Pancreas (tissue), 10 donors: ENCODE measurements at places on chromosomes 7 and 10.

- H3K4me1 ChIP-seq: no peaks in the 10 kb centered on the region
- DNase-seq: no peak
- no peaks in the 10 kb centered on the region for H3K27me3 ChIP-seq
- H3K36me3 ChIP-seq: no peaks in the 10 kb centered on the region
- no peak overlapping the region for H3K27ac ChIP-seq
Observed at GRCh38 chr7:66256281-66256680, 51.1 kb downstream of the TPST1 start.

DNA sequence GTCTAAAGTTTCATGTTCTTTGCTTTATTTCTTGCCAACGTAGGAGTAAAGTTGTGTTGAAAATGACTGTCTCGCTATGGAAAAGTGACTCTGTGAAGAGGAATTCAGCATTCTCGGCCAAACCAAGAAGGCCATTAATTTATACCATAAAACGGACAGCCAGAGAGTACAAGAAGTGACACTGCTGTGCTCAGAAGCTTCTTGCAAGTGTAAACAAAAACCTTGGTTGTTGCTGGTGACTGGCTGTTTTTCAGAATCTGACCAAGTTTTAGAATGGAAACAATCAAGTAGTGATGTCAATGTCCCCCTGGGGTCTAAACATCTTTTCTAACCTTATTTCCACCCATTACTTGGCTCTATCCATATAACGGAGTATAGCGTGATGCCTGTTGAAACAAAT is 201.9 kb downstream of the INHBA start:
- no peaks in the 10 kb centered on the region for H3K27me3 ChIP-seq
- DNase-seq: no peak
- H3K36me3 ChIP-seq: no peaks in the 10 kb centered on the region

GRCh38 chr7:128031901-128032604 is 816 bp upstream of the LRRC4 start:
- H3K4me1 ChIP-seq: peaks cover 4% of the 10 kb centered on the region
- H3K27ac ChIP-seq: no peak overlapping the region
- DNase-seq: no peak
- no peaks in the 10 kb centered on the region for H3K27me3 ChIP-seq

DNA sequence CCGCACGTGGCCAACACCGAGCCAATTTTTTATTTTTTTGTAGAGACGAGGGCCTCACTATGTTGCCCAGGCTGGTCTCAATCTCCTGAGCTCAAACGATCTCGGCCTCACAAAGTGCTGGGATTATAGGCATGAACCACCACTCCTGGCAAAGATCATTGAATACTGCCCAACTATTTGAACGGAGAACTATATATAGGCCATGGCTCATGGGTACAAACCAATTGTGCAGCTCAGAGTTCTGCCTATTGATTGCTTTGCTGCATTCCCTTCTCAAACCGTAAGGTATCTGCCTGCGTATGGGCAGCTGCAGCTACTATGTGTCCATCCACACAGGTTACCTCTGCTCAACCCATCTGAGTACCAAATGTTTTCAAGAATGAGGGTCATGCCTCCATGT is 9.7 kb upstream of the SLC25A16 start:
- no peaks in the 10 kb centered on the region for H3K27me3 ChIP-seq
- H3K27ac ChIP-seq: no peak overlapping the region
- H3K4me3 ChIP-seq: no peak overlapping the region
- no peaks in the 10 kb centered on the region for H3K36me3 ChIP-seq
- DNase-seq: no peak

GRCh38 chr10:71201849-71202248 is 10.5 kb upstream of the UNC5B start:
- no peaks in the 10 kb centered on the region for H3K36me3 ChIP-seq
- no peak overlapping the region for H3K4me3 ChIP-seq
- no peak for DNase-seq
- H3K27ac ChIP-seq: no peak overlapping the region

GRCh38 chr7:131904760-131905327 is 348.4 kb upstream of the PODXL start:
- H3K36me3 ChIP-seq: no peaks in the 10 kb centered on the region
- no peak for DNase-seq
- no peaks in the 10 kb centered on the region for H3K27me3 ChIP-seq
- H3K4me3 ChIP-seq: no peak overlapping the region
- no peaks in the 10 kb centered on the region for H3K4me1 ChIP-seq
- no peak overlapping the region for H3K27ac ChIP-seq

DNA sequence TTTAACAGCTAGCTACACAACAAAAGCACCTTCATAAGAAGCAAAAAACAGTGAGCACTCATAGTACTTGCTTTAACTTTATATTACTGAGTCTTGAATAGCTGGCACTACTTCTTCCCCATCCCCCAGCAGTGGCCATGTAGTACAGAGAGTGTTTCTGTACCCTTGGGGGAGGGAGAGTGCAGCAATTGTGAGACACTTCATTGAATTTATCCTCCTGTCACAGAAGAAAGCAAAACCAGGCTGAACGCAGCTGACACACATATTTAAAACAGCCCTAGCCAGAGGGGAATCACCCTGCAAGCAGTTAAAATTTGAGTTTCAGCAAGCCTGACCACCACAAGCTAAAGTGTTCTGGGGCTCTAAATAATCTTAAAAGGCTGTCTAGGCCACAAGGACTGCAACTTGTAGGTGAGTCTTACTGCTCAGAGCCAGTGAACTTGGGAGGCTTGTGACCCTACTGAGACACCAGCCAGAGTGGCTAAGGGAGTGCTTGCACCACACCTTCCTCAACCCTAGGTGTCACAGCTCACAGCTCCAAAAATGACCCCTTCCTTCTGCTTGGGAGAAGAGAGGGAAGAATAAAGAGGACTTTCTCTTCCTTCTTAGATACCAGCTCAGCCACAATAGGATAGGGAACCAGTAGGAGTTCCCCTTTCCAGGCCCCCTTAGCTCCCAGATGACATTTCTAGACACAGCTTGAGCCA is 97.7 kb upstream of the MEOX2 start:
- H3K4me1 ChIP-seq: no peaks in the 10 kb centered on the region
- H3K4me3 ChIP-seq: no peak overlapping the region
- no peaks in the 10 kb centered on the region for H3K27me3 ChIP-seq
- no peak for DNase-seq
- no peaks in the 10 kb centered on the region for H3K36me3 ChIP-seq
- no peak overlapping the region for H3K27ac ChIP-seq

DNA sequence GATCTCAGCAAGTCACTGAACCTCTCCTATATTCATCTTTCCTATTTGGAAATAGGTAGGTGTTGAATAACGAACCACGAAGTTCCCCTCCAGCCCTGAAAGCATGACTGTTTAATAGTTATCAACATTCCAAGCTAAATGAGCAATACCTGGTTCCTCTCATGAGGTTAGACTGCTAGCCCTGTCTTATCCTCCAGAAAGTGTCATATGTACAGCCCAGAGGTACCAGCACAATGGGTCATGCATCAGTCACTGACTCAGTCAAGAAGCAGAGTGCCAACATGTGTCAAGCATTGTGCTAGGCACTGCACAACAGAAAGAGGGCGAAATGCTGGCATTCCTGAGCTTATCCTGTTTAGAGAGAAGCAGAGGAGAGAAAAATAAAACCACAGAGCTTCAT is 70.0 kb downstream of the AMPH start:
- H3K36me3 ChIP-seq: no peaks in the 10 kb centered on the region
- H3K27ac ChIP-seq: no peak overlapping the region
- DNase-seq: no peak
- H3K4me3 ChIP-seq: no peak overlapping the region
- H3K27me3 ChIP-seq: no peaks in the 10 kb centered on the region

DNA sequence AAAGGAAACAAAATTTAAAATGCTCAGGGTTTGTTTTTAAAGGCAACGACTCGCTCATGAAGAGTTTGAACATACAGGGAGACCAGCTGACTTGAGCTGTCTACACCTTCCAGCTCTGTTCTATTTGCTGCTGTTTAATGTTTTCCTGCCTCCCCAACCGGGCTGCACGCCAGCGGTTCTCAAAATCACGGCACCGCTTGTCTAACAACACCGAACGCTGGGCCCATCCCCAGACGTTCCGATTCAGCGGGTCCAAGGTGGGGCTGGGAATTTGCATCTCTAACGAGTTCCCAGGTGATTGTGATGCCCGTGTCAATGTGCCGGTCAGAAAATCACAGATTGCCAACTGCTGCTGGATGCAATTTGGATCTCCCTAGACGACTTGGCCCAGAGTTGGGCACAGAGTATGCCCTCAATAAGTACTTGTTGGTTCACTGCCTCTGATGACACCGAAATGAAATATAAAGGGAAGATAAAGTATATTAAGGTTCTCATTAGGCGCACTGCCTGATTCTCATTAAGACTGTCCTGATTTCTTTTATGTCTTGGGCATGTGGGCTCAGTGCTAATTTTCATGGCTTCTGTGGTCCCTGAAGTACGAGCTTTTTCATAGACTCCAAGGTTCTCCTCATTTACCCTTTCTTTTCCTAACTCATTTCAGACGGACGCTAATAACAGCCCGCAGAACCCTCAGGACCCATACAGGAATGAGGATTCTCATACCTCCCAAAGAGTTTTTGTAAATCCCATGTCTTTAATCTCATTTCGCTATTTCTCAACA is 28.5 kb downstream of the CELF2 start:
- no peaks in the 10 kb centered on the region for H3K4me1 ChIP-seq
- no peaks in the 10 kb centered on the region for H3K36me3 ChIP-seq
- no peak overlapping the region for H3K27ac ChIP-seq
- no peak overlapping the region for H3K4me3 ChIP-seq
- no peak for DNase-seq

- H3K27ac ChIP-seq: no peak overlapping the region
- H3K36me3 ChIP-seq: no peaks in the 10 kb centered on the region
- DNase-seq: no peak
- H3K27me3 ChIP-seq: no peaks in the 10 kb centered on the region
- H3K4me1 ChIP-seq: peaks cover 9% of the 10 kb centered on the region
Observed at GRCh38 chr7:31962246-31962645, 108.0 kb downstream of the PDE1C start.

GRCh38 chr10:43197834-43198681 is 59.8 kb downstream of the CSGALNACT2 start:
- H3K36me3 ChIP-seq: no peaks in the 10 kb centered on the region
- H3K27ac ChIP-seq: no peak overlapping the region
- no peaks in the 10 kb centered on the region for H3K27me3 ChIP-seq
- DNase-seq: peak; percentile 63

GRCh38 chr10:86795353-86795752 is 38.9 kb downstream of the BMPR1A start:
- no peaks in the 10 kb centered on the region for H3K27me3 ChIP-seq
- H3K4me1 ChIP-seq: no peaks in the 10 kb centered on the region
- H3K4me3 ChIP-seq: no peak overlapping the region
- DNase-seq: no peak

DNA sequence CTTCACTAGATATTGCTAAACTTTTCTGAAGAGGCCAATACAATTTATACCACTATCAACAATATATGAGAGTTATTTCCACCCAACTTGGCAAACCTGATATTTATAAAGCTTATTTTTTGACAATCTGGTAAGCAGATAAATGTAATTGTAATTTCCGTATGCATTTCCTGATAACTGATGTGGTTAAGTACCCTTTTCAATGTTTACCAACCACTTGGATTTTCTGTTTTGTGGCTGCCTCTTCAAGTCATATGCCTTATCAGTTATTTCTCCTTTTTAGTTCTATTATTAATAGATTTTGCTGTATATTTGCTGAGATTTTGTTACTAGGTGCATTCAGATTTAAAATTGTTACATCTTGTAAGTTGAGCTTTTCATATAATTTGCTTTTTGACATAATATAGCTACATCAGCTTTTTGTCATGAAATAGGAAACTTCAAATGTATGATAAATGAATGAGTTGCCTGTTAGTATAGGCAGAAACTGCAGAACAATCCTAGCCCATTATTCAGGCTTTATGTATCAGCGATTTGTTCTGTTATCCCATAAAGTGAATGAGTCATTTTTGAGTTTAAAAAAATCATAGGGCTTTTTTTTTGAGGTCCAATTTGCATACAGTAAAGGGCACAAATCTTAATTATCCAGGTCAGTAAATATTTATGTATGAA is 11.5 kb downstream of the SGPL1 start:
- peaks cover 9% of the 10 kb centered on the region for H3K4me1 ChIP-seq
- H3K27me3 ChIP-seq: no peaks in the 10 kb centered on the region
- H3K27ac ChIP-seq: no peak overlapping the region
- H3K36me3 ChIP-seq: no peaks in the 10 kb centered on the region

DNA sequence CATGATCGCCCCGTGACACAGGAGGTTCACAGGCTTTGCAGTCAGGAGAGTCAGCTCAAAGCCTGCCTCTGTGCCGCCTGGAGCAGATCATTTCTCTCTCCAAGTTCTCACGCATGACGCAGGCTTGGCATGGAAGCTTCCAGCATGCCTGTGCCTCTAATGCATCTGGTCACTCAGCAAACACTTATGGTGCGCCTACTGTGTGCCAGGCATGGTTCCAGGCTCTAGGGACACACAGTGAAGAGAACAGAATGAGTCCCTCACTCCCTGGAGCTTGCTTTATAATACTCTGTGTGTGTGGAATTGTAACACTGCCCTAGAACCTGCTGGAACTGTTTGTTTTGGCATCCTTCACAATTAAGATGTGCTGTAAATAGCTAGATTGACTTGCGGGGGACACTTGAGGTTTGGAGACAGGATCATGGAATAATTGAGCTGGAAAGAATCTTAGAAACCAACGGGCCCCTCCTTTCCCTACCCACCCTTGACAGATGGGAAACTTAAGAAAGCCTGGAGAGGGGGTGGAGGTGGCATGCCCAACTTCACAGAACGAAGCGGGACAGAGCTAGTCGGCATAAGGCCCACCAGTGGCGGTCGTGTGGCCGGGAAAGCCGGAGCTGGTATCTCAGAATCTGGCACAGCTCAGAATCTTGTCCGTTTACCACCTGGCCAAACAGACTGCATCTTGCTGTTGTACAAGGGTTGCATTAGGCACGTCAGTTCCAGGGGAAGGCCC is 4.6 kb upstream of the MYH16 start:
- no peak overlapping the region for H3K27ac ChIP-seq
- H3K4me3 ChIP-seq: no peak overlapping the region
- no peaks in the 10 kb centered on the region for H3K27me3 ChIP-seq
- H3K36me3 ChIP-seq: no peaks in the 10 kb centered on the region

- no peak overlapping the region for H3K27ac ChIP-seq
- no peaks in the 10 kb centered on the region for H3K36me3 ChIP-seq
- H3K4me3 ChIP-seq: no peak overlapping the region
- peaks cover 11% of the 10 kb centered on the region for H3K4me1 ChIP-seq
- DNase-seq: no peak
Observed at GRCh38 chr7:88355011-88355410, 48.3 kb upstream of the STEAP4 start.

DNA sequence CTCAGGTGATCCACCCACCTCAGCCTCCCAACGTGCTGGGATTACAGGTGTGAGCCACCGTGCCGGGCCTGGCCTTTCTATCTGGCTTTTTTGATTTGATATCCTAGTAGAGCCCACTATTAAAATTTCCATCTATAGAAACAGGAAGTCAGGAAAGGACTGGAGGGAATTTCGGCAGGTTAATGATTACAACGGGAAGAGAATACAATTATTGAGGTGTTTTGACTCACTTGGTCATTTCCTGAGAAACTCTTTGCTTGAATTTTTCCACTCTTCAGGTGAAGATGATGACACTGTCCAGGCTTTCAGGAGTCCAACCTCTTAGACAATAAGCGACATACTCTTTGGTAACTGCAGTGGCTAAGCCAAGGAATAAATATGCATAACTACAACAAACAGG is 1.1 kb upstream of the MKLN1 start:
- H3K27me3 ChIP-seq: no peaks in the 10 kb centered on the region
- no peaks in the 10 kb centered on the region for H3K36me3 ChIP-seq
- H3K4me3 ChIP-seq: no peak overlapping the region
- H3K4me1 ChIP-seq: peaks cover 23% of the 10 kb centered on the region

- DNase-seq: no peak
- H3K4me3 ChIP-seq: no peak overlapping the region
- no peak overlapping the region for H3K27ac ChIP-seq
- H3K27me3 ChIP-seq: no peaks in the 10 kb centered on the region
- H3K36me3 ChIP-seq: no peaks in the 10 kb centered on the region
- H3K4me1 ChIP-seq: no peaks in the 10 kb centered on the region
Observed at GRCh38 chr10:65419629-65420028, 1506.2 kb upstream of the LRRTM3 start.
